Thymus (tissue), 14 donors: ENCODE measurements at places on chromosomes 2 and 18. TPM values are rescaled to one million over a fixed set of nuclear protein-coding genes. Genes with fewer than 3 reads are reported as not detected.
A peak's percentile ranks its signal among the peaks of the same experiment; 100 is the strongest.

DNA sequence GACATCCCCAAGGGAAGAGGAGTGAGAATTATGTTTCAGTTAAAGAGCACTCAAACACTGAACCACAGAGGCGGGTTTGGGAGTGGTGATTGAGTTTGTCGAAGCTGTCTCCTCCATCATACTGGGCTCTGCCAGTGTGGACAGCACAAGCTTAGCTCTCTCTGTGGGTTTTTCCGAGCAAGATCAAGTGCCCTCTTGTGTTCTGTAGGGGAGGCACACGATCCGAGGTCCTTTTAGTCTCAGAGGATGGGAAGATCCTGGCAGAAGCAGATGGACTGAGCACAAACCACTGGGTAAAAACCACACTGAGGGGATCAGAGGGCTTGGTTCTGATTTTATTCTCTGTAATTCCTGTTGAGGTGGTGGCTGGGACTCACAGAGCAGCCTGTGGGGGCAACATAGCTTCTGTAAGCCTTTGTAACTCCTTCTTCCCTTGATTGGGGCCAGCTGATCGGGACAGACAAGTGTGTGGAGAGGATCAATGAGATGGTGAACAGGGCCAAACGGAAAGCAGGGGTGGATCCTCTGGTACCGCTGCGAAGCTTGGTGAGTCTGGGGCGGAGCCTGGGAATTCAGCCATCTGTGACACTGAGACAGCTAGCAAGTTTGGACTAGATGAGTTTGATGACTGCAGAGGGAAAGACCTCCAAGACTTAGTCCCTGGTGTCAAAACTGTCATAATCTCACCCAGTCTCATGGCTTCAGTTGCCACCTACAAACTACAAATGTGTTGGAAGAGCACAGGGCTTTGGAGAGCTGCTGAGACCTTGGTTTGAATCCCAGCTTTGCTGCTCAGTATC is 2.0 kb downstream of the NAGK start:
- DNase-seq: no peak

CRYBA2 gene
- 0.14 TPM for total RNA-seq

- DNase-seq: no peak
Measured at GRCh38 chr18:42228581-42228980, 273.5 kb downstream of the PIK3C3 start.

FBXO15 gene
- total RNA-seq: 5.1 TPM

- DNase-seq: no peak
Measured at GRCh38 chr2:85605406-85606115, 3.1 kb upstream of the TMEM150A start.

- DNase-seq: no peak
Measured at GRCh38 chr2:143347901-143348414, 218.7 kb downstream of the ARHGAP15 start.

- no peak for DNase-seq
Measured at GRCh38 chr2:176461809-176462670, 192.8 kb downstream of the MTX2 start.

- no peak for DNase-seq
Measured at GRCh38 chr2:109020217-109020637, 31.2 kb upstream of the EDAR start.

GRCh38 chr2:66301022-66301766 is 133.7 kb upstream of the MEIS1 start:
- no peak for DNase-seq

HOXD13 gene
- not detected for total RNA-seq

DNA sequence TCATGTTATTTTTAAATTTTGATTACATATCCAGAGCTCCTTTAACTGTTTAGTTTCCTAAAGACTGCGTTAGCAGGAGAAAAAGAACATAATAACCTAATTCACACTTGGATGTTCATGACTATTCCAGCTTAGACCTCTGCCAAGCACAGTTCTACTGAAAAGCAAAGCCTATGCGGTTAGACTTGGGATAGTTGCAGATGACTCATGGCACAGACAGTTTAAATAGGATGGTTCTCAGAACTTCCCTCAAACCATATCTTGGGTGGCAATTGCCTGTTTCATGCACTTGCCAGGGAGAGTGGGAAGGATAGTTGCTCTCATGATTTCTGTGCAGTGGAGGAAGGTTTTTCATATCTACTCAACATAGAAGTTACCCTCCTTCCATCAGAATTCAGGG is 149.7 kb upstream of the KLHL29 start:
- no peak for DNase-seq

GRCh38 chr2:164913011-164913410 is 42.3 kb downstream of the SLC38A11 start:
- no peak for DNase-seq

TRAPPC8 gene
- total RNA-seq: 54.6 TPM

GRCh38 chr2:80363330-80363729 is 58.8 kb upstream of the LRRTM1 start:
- no peak for DNase-seq

RASGRP3 gene
- total RNA-seq: 6.5 TPM

ZBTB7C gene
- 0.14 TPM for total RNA-seq

SF3B1 gene
- total RNA-seq: 352 TPM

DNA sequence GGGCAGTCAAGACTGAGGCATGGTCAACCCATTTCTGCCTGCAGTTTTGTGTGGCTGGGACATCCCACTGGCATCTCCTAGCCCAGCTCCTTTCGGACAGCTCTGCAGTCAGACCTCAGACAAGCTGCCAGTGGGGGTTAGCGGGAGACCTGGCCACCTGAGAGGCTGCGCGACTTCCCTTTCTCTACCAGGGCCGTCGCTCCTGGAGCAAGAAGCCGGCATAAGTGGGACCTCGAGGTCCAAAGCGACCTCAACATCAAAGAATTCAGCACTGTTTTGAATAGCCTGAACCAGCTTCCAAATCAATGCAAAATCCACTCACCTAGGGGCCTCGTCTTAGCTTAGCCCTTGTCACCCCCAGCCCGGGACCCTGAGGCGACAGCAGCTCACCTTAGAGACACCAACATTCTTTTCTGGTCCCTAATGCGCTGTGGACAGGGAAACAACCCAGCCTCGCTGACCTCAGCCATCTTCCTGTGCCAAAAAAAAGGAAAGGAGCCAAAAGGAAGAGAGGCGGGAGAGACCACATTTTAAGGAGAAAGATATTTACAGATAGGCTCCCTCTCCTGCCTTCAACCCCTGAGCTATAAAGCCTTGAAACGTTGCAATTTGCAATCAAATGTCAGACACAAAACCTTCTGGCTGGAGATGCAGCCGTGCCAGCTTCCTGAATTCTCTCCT is 81.2 kb downstream of the GFPT1 start:
- DNase-seq: no peak

DNA sequence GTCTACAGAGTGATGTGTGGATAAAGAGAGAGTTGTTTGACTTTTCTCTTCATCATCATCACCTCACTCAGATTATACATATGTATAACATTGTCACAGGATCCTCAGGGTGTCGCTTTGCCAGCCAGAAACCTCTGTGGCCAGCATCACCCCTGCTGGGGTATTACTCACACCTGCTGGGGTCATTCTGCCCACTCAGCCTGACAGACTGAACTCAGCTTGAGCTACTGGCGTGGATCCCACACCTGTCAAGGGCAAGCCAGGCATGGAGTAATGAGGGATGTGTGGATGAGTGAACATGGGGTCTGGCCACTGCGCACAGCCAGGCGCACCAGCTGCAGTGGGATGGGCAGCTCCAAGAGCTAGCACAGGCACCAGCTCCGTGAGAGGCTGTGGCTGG is 870.6 kb downstream of the CBLN2 start:
- DNase-seq: no peak

TUBA4B gene
- total RNA-seq: 0.05 TPM

SH3RF3 gene
- total RNA-seq: 3.2 TPM

GRCh38 chr2:86697551-86698104 is 22.5 kb upstream of the RMND5A start:
- no peak for DNase-seq

DNA sequence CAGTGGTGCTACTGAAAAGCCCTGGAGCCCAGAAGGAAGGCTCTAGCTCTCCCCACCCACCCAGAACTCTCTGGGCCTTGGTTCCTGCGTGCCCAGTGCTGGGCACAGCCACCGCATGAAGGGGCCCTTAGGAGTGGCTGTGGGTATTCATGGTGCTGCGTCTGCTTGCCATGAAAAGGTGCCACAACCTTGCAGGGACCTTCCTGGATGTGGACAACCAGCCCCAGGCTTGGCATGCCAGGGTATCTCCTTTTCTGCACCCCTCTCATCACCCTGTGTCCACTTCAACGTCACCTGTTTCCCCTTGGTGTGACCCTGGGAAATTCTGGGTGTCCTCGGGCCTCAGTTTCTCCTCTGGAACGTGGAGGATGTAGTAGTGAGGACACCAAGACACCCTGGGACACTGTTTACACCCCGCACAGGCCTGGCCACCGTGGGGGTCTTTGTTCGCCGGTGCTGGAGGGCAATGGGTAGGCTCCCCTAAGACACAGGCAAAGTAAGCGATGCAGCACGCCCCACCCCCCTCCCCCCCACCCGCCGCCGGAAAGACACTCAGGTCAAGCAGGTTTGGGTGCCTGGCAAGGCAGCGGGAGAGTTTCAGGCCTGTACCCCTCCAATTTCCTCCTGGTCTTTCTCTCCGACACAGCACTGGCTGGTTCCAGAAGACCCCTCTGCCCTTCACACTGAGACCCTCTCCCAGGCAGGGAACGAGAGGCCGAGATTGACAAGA is 34.8 kb upstream of the TAF1B start:
- no peak for DNase-seq

GRCh38 chr2:85961754-85962153 is 73.0 kb upstream of the ST3GAL5 start:
- DNase-seq: no peak

GRCh38 chr2:36170805-36171204 is 184.8 kb upstream of the CRIM1 start:
- no peak for DNase-seq

- no peak for DNase-seq
Measured at GRCh38 chr18:3593381-3593903, 143.5 kb downstream of the TGIF1 start.

DNA sequence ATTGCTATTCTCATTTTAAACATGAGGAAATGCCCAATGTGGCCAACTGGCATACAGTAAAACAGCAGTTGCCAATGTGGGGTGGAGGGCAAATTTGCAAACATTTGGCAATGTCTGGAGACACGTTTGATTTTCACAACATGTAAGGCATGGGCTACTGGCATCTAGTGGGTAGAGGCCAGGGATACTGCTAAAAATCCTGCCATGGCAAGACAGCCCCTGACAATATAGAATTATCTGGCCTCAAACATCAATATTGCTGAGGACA is 168.6 kb downstream of the KCNE4 start:
- no peak for DNase-seq

- DNase-seq: no peak
Measured at GRCh38 chr18:32867330-32867729, 94.5 kb upstream of the KLHL14 start.

DNA sequence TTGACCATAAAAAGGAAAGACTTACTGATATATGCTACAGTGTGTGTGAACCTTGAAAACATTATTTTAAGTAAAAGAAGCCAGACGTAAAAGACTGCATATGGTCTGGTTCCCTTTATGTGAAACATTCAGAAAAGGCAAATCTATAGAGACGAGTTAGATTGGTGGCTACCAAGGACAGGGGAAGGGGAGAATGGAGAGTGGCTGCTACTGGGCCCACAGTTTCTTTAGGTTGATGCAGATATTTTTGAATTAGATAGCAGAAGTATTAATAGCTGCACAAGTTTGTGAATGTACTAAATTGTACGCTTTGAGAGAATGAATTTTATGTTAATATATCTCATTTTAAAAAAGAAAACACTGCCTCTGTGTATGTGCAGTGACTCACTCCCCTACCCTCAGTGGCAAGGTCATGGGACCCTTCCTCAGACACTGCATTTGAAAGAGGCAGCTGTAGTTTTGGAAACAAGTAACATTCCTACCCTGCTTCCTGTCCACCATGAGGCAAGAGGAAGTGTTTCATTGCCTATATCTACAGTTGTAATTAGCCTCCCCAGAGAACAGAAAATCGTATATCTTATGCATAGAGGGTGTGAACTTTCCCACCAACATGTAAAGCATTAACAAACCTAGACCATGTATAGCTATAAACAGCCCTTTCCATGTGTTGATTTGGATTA is 29.8 kb upstream of the ARMC9 start:
- DNase-seq: no peak

DNA sequence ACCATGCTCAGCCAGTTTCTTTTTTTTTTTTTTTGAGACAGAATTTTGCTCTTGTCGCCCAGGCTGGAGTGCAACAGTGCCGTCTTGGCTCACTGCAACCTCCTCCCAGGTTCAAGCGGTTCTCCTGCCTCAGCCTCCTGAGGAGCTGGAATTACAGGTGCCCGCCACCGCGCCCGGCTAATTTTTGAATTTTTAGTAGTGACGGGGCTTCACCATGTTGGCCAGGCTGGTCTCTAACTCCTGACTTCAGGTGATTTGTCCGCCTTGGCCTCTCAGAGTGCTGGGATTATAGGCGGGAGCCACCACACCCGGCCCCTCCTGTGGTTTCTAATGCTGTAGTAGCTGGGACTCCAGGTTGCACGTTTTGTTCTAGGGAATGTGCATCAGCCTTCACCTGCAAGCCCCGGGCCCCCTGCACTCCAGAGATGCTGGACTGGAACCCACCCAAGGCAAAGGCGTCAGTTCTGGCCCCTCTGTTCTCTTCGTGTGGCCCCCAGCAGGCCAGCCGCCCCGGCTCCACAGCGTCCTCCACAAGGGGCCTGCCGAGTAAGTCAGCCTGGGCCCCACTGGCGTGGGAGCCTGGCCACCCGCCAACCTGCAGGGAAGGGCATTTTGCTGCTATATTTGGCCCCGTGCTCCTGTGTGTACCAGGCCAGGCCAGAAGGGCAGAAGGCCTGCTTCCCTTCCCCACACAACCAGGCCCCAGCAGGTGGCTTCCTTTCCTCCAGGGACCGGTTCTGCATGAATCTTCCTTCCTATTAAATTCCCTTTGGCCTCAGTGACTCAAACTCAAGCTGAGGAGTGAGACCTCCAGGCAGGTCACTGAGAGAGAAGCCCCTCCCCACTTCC is 25.7 kb upstream of the B3GNT7 start:
- no peak for DNase-seq

LINC00305 gene
- total RNA-seq: 0.05 TPM

HOXD8 gene
- 1.5 TPM for total RNA-seq

- DNase-seq: peak; percentile 22
Measured at GRCh38 chr18:74476140-74476539, 19.0 kb upstream of the DIPK1C start.

DNA sequence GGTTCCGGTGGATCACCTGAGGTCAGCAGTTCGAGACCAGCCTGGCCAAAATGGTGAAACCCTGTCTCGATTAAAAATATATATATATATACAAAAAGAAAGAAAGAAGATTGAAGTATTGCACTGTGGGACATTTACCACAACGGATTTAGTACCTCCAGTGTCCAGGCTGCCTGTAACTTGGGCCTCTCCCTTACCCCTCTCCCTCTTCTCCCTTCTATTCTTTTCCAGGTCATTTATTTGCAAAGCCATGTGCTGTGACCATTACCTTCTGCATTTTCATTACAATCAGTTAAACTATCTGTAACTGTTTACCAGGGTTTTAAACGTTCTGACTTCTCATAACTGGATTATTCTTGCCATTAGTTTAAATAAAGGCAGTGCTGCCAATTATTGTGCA is 400.9 kb upstream of the ZNF804A start:
- no peak for DNase-seq

GRCh38 chr18:79545736-79546171 is 133.8 kb upstream of the CTDP1 start:
- no peak for DNase-seq

- no peak for DNase-seq
Measured at GRCh38 chr2:67776276-67776675, 286.5 kb downstream of the C1D start.

- no peak for DNase-seq
Measured at GRCh38 chr18:9029131-9029530, 73.4 kb upstream of the NDUFV2 start.
